PC-9 (cell line): ENCODE measurements at places on chromosomes 2 and 18.

GRCh38 chr18:45521136-45521535, 94.1 kb upstream of the SLC14A2 start:
- DNase-seq, result no peak

DNA sequence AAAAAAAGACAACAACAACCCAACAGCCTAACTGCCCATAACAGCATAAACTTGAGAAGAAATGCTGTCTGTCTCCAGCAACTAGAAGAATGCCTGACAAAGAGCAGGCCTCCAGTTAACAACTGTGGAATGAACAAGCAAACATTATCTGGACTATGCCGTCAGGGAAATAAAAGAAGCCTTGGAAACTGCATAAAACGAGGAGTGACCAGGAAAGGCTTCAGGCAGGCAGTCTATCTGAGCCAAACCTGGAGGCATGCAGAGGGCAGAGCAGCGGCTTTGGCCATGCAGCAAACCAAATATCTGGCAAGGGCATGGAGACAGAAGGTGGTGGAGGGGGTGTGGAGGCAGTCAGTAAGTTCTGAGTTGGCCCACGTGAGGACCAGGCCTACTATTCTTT, 11.1 kb downstream of the HES6 start:
- DNase-seq, result no peak

DNA sequence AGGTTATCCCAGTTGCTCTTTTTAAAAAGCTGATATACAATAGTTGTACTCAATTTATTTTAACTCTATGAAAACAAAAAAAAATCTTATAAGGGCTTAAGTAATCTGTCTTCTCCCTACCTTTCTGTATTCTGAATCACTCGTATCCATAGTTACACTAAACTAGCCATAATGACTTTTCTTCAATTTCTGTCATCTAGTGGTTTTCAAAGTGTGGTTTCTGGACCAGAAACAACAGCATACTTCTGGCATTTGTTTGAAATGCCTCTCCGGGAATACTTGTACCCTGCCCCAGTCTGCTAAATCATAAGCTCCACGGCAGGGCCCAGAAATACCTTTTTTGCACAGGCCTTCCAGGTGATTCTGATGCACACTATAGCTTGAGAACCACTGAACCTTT, 253.6 kb downstream of the LRRTM4 start:
- no peak for DNase-seq

DNA sequence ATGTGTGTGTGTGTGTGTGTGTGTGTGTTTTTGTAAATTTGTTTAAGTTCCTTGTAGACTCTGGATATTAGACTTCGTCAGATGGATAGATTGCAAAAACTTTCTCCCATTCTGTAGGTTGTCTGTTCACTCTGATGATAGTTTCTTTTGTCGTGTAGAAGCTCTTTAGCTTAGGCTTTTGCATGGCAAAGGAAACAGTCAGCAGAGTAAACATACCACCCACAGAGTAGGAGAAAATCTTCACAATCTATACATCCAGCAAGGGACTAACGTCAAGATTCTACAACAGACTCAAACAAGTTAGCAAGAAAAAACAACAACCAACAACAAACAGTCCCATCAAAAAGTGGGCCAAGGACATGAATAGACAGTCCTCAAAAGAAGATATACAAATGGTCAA, 336.7 kb upstream of the ATP5MC3 start:
- no peak for DNase-seq
